ENCODE measurements at places on chromosomes 1 and 21.

DNA sequence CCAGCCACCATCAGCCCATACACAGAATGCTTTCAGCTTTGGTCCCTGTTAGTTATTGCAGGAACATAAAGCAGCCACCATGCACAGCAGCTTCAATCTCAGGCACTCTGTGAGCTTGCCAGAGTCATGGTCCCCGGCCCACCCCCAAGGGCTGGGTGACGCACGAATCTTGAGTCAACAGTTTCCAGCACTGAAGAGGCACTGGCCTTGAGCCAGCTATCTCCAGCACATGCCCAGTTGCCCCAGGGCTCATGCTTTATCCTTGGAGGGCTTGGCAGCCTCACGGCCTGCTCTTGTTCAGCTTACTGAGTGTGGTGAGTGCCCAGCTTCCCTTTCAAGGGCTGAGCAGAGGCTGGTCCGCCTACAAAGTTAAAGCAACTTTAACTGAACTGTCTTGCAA is 200.7 kb upstream of the RAB4A start:
- DNase-seq, result no peak

- no peak for DNase-seq
Measured at GRCh38 chr21:38486221-38486620, 12.1 kb downstream of the ERG start.

DNA sequence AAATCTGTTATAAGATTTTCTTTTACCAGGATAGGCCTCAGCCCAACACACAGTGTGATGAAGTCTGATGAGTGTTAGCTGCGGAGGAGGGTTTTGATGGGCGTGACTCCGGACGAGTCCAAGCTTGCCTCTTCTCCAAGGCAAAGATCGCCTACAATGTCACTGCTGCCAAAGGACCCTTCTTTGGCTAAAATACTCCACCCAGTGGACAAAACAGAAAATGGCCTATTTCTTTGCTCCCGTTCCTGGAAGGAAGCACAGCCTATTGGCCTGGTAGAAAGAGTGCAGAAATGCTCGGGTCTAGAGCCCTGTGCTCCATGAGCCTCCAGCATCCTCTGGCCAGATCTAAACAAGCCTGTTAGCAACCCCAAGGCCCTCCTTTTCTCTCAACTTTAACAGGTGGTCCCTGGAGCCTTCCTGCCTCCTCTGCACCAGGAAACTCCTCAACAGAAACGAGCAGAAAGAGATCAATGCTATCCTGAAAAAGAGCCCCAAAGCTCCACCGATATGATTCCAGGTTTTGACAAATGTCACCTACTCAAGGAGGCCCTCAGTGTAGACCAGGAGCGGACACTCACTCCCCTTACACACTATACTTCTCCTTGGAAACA is 3.4 kb upstream of the CASQ2 start:
- no peak for DNase-seq

DNA sequence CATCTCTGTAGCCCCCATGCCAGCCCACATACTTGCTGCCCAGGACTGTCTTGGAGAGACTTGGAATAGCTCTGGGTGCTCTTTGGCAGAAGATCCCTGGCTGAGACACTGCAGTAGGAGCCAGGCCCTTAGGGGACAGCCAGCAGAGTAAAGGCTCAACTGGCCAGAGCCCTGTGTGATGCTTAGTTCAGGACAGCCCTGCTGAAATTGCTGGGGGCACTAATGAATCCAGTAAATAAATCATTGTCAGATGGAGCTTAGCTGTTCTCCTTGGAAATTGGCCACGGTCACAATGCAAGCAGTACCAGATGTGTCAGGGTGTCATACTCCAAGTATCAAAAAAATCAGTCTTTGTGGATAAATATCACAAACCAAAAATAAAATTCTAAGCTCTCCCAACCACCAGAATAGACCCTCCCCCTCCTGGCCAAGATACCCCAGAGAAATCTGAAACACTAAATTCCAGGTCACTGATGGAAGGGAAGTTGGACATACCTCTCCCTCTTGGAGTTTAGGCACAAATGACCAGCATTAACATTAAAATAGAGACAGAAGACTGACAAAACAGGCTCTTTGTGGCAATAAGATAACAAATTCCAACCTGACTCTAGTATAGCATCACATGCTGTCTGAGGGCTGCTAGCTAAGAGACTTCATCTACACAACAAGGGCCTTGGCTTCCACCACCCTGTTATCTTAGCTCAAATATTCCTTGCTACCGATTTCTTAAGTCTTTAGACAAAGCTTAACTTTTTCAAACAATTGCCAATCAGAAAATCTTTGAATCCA is 83.2 kb upstream of the DNAH14 start:
- no peak for DNase-seq

DNA sequence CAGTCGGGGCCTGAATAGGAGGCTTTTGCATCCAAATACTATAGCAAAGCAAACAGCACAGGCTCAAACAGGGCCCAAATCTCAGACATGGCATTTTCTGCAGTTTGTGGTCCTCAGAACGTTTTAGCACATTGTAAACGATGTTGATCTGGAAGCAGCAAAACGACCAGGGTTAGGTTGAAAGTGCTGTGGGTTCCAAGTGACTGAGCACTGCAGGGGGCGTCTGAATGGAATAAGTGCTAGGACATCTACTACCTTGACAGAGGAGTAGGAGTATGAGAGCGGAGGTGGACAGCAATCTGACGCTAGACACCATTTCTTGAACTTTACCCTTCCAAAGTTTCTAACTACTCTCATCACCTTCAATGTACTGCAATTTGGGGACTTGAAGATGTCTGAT is 214.9 kb downstream of the BARHL2 start:
- no peak for DNase-seq
